ENCODE measurements at places on chromosomes 3 and 15.
A peak's percentile ranks its signal among the peaks of the same experiment; 100 is the strongest.

GRCh38 chr15:71250936-71251583 lies 135.8 kb downstream of the THSD4 start:
- no peak for DNase-seq

GRCh38 chr15:64883100-64883581 lies 28.6 kb upstream of the ANKDD1A start:
- no peak for DNase-seq

DNA sequence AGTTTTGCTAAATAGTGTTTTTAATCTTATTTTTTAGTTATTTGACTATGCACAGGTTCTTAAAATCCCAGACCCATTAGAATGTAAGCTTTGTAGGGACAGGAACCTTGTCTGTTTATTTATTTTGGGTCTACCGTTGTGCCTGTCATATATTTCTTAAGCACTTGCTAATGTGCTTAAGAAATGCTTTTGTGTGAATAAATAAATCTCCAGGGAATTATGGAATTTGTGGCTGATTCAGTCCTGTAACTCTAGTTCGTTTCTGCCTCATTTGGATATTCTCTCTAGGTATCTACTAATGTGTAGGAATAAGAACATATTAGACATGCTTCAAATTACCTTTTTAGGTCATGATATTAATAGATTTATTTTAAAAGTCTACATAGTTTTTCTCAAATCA lies 161.6 kb downstream of the LPP start:
- no peak for DNase-seq

- no peak for DNase-seq
Observed at GRCh38 chr15:64478863-64479262, 18.5 kb downstream of the ZNF609 start.

DNA sequence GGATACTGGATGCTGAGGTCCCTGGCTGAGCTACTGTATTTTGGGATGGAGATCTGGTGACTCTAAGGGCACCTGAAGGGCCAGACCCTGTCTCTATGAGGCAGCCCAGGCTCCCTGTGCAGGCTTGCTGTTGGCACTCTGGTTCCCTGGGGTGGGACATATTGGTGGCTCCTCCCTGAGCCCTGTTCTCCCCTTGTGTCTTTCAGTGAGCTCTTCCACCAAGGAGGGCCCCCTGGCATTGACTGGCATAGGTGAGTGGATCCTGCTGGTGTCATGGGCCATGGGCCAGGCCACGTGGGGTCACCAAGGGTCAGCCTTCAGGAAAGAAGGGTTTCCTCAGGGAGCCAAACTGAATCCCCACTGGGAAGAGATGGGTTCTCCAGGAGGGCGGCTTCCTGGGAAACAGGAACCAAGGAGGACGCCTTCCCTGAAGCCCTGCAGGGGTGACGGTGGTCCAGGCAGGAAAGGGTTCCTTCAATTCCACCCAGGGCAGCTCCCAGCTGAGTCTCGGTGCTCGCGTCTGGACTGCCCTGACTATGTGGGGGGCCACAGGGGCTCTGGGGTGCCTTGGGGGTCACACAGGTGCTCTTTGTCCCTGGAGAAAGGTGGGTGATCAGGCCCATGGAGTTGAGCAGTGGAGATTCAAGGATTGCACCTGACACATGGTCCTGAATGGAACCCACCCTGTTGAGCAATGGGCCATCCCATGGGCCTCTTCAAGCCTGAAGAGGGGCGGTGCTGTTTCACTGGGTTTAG lies 220.4 kb downstream of the SNRPN start:
- DNase-seq, result no peak

GRCh38 chr3:43624619-43625305 lies 3.0 kb upstream of the ANO10 start:
- DNase-seq, result no peak

DNA sequence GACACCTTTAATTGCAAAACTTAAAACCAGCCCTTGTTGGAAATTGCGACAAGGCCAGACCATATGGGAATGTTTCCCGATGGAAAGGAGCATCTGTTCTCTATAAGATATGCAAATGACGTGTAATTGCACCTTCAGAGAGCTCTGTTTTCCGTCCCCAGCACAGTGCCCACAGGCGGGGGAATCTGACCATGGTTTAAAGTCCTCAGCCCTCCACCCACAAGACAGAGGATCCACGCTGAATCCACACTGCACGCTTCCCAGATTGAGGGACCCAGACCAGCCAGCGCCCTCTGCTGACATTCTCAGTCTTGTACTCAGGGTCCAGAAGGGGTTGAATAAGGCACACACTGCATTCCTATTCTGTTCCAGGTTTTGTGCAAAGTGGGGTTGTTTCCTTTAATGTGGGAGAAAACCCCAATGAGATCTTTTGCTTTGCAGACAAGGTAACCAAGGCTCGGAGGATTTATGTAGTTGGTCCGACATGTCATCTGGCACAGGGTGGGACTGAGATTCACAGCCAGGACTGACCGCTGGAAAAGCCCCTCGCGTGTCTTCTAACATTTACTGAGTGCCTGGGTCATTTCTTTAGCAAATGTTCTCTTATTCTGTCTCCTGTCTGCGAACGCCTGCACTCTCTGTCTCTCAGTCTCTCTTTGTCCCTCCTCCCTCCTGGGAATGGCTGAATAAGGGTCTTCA lies 36.8 kb upstream of the KLHL25 start:
- DNase-seq, result peak; percentile 12

GRCh38 chr3:175150812-175151401 lies 291.8 kb downstream of the NAALADL2 start:
- no peak for DNase-seq

GRCh38 chr3:98692787-98693473 lies 70.2 kb upstream of the ST3GAL6 start:
- DNase-seq, result no peak

DNA sequence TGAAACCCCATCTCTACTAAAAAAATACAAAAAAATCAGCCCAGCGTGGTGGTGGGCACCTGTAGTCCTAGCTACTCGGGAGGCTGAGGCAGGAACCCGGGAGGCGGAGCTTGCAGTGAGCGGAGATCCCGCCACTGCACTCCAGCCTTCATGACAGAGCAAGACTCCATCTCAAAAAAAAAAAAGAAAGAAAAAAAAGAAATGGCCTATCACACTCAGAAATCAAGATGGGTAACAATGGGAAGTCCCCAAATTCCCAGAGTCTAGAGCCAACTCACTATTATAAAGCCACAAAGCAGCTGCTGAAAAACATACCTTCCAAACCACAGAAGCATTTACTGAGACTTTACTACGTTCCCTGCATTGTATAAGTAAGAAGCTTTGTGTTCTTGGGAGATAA lies 7.5 kb downstream of the HDGFL3 start:
- DNase-seq, result no peak

DNA sequence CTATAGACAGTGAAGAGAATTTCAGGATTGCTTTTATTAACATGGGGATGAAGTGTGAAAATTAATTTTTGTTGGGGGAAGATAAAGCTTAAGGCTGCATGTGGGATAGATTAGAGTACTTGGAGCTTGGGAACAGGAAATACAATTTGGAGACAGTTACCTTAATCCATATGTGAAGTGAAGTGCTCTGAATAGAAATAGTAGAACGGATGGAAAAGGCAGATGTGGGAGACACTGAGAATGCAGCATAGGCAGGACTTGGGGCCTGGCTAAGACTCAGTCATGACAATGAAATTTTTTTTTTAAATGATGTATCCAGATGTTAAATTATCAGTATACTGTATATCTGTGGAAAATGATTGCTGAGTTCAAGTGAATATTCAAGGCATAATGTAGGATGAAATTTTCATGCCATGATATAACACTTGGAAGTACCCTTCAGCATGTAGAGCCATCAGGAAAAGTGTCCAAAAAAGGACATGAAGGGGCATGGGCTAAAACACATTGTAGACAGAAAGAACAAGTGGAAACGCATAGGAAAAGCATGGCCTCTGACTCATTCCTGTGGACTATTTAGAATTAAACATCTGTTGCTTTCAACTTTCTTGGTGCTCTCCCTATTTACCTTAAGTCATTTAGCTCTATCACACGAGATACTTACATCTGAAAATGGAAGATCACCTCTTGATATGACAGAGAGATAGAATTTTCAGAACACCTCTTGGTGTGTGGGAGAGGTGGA lies 134.8 kb downstream of the RBMS3 start:
- DNase-seq, result no peak

GRCh38 chr3:104787306-104787705 lies 579.4 kb upstream of the ALCAM start:
- no peak for DNase-seq

DNA sequence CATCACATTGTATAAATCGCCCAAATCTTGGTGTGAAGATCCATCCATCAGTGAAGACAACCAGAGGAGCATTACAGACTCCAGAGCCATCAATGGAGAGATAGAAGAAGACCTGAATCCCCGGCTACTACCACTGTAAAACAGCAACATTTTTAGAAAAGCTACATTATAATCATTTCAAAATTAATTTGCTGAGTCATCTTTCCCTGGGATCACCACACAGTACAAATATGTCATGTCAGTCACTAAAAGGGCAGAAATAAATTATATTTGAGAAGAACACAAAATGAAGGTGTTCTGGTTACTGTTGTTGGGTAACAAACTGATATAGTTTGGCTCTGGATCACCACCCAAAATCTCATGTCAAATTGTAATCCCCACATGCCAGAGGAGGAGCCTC lies 218.5 kb upstream of the STT3B start:
- DNase-seq, result no peak

DNA sequence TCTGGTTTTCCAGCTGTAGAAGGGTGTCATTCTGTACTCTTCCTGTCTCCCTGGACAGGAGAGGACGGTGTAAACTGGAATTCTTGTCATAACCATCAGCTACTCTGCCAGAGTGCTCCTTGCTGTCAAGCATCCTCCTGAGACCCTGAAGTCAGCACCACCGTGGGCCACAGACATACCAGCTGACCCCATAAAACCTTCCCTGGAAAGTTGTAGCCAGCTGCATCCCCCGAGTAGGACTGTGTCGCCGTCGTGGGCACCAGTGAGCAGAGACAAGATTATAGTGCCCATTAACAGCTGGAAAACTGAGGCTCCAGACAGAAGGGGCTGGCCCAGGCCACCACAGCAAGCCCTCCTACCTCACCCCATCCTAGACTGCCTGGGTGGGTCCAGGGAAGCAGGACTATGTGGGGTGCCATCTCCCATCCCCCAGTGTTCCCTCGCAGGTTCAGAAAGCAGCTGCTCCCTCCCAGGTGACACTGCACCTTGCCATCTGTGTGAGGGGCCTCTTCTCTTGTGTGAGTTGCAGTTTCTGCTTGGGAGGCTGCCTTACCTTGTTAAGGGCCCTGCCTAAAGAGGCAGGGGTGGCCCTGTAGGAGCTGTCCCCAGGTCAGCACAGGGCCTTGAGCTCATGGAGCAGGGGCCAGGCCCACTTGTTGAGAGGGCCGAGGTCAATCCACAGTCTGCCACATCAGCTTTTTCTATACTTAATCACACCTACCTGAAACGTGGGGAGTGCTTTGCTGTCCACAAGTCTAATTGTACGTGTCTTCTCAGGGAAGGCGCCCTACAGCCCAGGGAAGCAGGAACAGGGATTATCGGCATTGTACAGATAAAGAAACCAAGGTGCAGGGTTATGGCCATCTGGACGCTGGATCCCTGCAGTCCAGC lies 191.9 kb upstream of the LINGO1 start:
- DNase-seq, result no peak

- no peak for DNase-seq
Observed at GRCh38 chr15:79977431-79978054, 6.5 kb upstream of the BCL2A1 start.

DNA sequence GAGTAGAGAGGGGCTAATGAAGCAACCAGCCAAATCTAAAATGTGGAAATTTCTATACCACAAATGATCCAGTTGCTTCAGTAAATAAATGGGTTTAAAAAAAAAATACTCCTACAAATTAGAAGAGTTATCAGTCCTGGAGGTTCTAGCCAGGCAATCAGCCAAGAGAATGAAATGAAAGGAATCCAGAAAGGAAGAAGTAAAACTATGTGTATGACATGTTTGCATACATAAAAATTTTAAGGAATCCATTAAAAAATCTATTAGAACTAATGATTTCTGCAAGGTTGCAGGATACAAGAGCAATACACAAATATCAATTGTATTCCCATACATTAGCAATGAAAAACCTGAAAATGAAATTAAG lies 9.6 kb downstream of the MESP2 start:
- DNase-seq, result no peak

- no peak for DNase-seq
Observed at GRCh38 chr3:111758642-111759041, 100.4 kb upstream of the PHLDB2 start.

GRCh38 chr3:65854606-65855304 lies 184.0 kb downstream of the MAGI1 start:
- no peak for DNase-seq

DNA sequence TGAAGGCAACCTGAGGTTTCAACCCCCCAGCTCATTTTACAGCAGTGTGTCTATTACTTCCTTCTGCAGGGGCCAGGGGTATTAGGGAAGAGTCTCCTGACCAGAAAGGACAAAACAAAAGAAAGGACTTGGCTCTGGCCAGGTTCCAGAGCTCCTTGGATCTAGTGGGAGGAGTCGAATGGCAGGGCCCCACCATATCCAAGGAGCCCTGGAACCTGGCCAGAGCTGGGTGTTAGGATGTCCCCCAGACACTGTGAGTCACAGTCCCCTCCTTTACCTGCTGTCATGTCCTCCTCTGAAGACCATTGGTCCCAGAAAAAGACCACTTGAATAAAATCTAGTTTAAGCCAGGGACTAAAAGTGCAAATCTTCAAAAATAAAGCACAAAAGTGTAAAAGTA lies 113.2 kb downstream of the EEFSEC start:
- no peak for DNase-seq

DNA sequence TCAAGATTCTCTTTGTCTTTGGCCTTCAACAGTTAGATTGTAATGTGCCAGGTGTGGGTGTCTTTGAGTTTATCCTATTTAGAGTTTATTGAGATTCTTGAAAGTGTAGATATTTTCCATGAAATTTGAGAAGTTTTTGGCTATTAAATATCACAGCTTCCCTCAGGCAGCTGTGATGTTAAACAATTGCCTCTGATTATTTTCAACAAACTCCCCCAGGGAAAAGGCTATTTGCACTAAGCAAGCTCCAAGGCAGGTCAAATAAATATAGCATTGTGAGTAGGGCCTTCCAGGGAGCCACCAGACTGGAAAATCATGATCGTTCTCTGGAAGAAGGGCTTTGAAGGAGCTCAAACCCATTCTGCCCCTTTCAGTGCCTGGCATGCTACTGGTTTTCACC lies 107.0 kb downstream of the EEFSEC start:
- DNase-seq, result no peak

- no peak for DNase-seq
Observed at GRCh38 chr3:30437171-30437601, 169.2 kb upstream of the TGFBR2 start.

Measured in HS-27A (cell line).